Right renal cortex interstitium (tissue), 3 donors: ENCODE measurements at places on chromosomes 11 and 22. TPM values are rescaled to one million over a fixed set of nuclear protein-coding genes. Genes with fewer than 3 reads are reported as not detected.

DNA sequence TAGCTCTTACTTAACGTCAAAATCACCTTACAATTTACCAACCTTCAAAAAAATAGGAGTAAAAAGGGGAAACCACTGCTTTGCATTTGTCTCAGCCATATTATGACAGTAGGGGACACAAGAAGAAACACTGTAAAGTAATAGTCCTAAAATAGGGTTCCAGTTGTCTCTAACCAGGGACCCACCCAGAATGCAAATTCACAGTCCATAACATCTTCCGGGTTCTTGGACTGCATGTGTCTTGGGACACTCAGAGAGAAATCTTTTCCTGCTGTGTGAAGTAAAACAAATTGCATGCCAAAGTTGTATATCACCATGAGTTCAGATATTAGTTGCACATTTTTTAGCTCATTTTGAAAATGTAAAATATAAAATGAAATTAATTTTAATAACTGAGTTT, 69.8 kb upstream of the PGR start:
- no peak for DNase-seq

DNA sequence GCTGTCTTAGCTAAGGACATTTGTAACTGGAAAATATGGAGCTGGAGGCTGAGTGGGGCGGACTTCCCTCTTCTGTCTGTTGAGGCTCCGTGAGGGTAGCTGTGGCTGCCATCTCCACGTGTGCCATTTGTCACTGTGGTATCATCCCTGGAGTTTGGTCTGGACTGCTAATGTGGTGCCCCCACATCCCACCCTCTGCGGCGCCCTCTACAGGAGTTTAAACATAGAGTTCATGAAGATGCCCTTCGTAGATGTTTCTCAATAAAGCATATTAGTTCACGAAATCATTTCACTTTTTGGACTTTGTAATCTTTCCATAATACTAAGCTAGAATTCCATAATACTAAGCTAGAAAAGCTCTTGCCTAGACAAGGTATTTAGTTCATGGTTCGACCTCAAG, 52.4 kb downstream of the TECTA start:
- DNase-seq = no peak

- DNase-seq = no peak
Measured at GRCh38 chr22:31446208-31446607, 43.4 kb downstream of the EIF4ENIF1 start.

DNA sequence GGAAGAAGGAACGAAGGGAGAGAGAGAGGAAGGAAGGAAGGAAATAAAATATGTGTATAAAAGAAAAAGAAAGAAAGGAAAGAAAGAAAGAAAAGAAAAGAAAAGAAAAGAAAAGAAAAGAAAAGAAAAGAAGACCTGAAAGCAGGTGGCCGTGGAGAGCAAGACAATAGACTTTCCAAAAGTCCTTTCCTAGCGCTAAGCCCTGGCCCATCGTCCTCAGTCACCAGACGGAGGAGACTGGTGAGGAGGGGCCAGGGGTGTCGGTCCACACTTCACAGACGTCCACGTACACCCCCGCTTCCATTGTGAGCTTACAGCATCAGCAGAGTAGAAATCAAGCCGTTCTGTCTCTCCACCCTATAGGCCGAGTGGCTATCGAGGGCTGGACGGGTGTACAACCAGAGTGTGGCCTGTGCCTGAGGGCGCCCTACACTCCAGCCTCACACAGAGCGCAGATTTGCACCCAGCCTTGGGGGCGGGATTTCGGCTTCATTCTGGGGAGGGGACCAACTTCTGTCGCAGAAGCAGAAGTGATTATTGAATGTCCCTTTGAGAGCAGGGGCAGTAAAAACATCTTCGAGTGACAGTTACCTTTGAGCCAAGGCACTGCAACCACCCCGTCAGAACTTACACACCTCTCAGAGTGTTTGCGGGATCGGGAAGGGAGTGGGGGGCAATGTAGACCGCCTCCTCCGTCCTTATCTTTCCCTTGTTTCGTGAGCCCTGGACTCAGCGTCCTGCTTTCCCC, 2.0 kb upstream of the BSX start:
- DNase-seq = no peak

DNA sequence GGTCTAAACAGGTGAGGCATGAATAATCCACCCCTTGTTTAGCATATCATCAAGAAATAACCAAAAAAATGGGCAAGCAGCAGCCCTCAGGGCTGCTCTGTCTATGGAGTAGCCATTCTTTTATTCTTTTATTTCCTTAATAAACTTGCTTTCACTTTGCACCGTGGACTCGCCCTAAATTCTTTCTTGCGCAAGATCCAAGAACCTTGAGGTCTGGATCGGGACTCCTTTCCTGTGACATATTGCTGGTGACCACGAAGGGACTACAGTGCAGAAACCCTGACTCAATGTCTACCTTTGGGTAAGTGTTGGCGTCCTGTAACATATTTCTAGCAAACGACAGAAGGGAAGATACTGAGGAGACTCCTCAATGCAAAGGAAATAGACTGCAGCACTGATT, 1099.2 kb downstream of the FAM181B start:
- DNase-seq = no peak

GRCh38 chr11:88098289-88098688, 77.0 kb downstream of the RAB38 start:
- no peak for DNase-seq

DNA sequence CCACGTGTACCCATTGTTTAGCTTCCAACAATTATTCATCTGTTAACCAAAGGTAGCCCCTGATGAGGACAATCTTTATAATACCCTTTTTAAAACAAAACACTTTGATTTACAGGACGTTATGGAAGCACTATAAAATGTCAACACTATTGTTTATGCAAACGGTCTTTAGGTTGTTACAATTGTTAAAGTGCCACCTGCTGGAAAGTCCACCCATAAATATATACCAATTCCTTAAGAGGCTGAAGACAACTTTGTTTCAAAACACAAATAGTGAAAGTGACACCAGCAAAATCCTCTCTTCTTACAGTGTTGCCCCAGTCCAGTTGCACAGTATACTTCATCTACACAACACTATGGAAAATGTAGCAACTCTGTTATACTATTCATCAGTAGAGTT, 68.9 kb upstream of the SLN start:
- no peak for DNase-seq

DNA sequence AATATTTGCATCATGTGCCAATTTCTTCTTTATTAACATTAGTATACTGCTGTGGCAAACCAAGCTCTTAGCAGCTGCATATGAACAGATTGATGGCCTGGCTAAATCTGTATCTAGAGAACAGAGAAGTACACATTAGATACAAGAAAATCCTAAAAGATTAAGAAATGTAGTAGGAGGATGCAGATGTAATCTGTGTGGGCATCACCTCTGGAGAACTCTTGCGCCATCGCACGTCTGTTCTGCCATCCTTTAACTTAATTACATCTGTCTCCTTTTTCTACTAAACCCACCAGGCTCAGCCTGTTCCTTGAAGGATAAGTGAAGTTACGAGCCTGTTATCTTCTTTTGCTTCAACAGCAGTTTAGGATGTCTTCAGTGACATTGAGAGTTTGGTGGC, 196.4 kb upstream of the PITPNB start:
- DNase-seq = no peak

GRCh38 chr22:46788441-46789172, 26.2 kb downstream of the TBC1D22A start:
- no peak for DNase-seq

DNA sequence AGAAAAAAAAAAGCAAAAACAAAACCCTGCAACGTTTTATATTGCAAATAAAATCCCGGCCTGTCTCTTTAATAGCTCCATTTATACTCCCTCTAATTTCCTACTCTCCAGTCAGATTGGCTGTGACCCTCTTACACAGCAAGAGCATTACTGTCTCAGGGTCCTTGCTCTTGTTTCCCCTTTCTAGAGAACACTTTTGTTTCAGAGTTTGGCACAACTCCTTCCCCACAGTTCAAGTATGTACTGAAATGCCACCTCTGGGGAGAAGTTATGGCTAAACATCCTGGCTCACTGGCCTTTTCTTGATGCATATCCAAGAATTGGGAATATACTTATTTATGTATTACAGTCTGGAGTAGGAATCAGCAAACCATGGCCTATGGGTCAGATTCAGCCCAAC, 2.6 kb downstream of the CASP12 start:
- no peak for DNase-seq

DNA sequence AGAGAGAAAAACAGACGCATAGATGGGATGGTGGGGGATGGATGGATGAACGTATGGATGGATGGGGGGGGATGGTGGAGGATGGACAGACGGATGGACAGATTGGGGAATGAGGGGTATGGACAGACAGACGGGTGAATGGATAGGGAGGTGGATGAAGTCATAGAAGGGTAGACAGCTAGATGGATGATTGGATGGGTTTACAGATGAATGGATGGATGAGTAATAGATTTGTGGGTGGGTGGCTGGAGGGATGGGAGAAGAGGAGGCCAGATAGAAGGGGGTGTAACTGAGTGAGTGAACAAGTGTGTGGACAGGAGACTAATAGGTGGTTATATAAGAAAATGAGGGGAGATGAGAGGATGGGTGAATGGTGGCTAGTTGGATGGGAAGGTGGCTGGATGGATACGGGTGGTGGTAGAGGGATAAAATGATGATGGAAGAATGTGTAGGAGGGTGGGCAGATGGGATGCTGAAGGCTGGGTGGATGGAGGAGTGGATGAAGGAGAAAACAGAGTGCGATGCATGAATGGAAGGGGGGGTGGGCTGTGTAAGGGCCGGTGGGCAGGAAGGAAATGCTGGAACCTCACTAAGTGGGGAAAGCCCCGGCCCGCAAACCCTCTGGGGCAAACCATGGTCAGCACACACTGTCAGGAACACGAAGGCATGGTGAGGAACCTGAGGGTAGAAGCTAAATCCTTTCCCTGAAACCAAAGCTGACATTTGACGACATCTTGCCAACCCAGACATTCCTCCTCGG, 21.6 kb downstream of the ARVCF start:
- DNase-seq = no peak

- no peak for DNase-seq
Measured at GRCh38 chr22:37223965-37224551, 11.8 kb upstream of the SSTR3 start.

DNA sequence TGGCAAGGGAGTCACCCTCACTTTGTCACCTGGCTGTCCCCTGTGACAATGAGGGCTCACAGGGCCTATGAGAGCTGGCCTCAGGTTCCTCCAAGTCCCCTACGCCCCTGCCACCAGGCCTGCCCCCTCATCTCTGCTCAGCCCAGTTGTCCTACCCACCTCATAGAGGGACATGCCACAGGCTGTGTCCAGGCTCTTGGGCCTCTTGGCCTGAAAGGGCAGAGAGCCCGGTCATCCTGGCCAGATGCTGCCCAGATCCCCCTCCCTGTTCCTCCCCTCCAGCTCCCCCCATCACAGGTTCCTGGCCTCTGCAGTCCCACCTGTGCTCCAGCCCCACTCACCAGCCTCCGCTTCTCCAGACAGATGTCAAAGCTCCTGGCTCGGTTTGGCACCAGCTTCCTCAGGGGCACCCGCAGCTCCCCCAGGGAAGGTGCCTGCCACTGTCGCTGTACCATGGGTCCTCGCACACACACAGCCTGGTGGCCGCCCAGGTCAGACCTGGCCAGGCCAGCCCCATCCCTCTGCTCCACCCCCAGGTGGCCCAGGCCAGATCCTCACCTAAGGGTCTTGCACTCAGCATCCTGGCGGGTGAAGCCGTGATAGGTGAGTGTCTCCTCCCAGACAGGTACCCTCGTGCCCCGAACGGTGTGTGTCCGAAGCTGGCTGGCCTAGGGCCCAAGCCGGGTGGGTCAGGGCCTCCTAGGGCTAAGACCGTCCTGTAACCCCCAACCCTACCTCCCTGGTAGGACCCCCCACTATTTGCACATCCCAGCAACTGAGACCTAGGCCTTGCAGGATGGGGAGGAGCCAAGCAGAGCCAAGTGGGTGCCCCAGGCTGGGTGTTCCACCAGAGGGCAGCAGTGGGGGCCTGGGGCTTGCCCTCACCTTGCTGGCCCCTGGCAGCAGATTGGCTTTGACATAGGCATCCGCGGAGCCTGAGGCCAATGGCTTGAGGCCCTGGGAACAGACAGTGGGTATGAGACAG, 8.3 kb downstream of the NDUFV1 start:
- DNase-seq = no peak

DNA sequence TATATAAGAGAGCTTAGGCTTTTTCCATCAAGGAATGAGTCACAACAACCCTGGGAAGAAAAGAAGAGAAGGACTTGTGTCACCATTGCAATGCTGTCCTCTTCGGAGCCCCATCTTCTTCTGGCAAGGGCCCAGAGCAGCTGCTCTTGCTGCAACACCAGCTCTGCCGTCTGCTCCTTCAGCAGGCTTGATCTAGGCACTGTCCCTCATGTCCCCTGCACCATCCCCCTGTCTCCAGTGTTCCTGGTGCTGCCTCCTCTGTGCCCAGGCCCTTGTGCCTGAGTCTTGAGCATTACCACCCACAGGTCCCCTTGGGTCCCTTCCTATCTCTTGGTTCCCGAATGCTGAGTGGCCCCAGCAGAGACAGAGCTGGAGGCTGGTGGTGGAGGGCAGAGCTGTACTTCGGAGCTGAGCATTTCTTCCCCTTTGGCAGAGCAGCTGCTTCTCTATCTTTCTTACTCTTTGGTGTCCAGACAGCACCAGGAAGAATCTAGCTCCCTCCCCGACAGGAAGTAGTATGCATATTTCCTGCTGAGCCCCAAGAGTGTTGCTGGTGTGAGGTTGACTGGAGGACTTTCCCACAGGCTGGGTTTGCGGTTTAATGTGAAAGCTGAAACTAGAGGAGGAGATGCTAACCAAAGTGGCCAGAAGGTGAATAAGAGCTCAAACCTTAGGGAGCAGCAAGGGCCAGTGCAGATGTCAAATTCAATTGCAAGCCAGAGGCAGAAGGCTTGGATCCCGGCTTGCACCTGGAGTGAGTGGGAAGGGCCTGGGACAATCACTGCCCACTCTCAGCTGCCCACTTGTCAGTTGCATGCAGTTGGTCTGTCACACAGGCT, 27.8 kb downstream of the WEE1 start:
- no peak for DNase-seq

GRCh38 chr22:46843821-46844255, 81.4 kb downstream of the TBC1D22A start:
- DNase-seq = no peak

DNA sequence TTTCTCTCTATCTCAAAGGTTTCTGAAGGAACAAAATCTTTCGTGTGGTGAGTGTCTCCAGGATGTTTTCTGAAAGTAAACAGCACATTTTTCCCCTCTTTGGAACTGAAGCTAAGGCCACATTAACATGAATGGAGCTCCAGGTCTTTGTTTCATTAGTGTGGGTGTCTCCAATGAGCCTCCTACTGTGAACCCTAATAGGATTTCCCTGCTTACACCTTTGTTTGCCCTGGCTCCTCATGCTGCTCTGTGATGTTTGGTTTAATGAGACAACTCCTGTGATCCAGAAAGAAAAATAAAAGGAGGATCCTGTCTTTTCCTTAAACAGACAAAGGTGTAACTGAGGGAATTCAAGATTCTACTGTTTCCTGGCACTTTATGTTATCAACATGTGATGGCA, 76.9 kb upstream of the SLC6A5 start:
- DNase-seq = no peak

Gene KIF18A
- polyA plus RNA-seq = 12.9 TPM

Gene GLB1L2
- polyA plus RNA-seq = 23.5 TPM

Gene ENTHD1
- polyA plus RNA-seq = not detected

Gene B3GAT1
- 3.3 TPM for polyA plus RNA-seq

Gene TCN2
- 52.9 TPM for polyA plus RNA-seq

Gene OR51B4
- 0.22 TPM for polyA plus RNA-seq

Gene PAK1
- 88.6 TPM for polyA plus RNA-seq
